ENCODE measurements at places on chromosomes 2 and 18.

GRCh38 chr2:237858294-237859081, 935 bp upstream of the RAMP1 start:
- DNase-seq: peak; percentile 11

GRCh38 chr2:71071681-71072398, 3.4 kb downstream of the NAGK start:
- no peak for DNase-seq

DNA sequence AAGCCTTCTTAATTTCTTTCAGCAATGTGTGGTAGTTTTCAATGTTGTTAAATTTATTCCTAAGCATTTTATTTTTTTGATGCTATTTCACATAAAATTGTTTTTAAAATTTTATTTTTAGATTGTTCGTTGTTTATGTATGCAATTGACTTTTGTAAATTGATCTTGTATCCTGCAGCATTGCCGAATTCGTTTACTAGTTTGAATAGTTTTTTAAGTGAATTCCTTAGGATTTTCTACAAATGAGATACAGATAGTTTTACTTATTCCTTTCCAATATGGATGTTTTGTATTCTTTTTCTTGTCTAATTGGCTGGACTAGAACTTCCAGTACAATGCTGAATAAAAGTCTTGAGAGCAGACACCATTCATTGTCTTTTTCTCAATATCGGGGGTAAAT, 55.6 kb downstream of the QPCT start:
- DNase-seq: no peak

DNA sequence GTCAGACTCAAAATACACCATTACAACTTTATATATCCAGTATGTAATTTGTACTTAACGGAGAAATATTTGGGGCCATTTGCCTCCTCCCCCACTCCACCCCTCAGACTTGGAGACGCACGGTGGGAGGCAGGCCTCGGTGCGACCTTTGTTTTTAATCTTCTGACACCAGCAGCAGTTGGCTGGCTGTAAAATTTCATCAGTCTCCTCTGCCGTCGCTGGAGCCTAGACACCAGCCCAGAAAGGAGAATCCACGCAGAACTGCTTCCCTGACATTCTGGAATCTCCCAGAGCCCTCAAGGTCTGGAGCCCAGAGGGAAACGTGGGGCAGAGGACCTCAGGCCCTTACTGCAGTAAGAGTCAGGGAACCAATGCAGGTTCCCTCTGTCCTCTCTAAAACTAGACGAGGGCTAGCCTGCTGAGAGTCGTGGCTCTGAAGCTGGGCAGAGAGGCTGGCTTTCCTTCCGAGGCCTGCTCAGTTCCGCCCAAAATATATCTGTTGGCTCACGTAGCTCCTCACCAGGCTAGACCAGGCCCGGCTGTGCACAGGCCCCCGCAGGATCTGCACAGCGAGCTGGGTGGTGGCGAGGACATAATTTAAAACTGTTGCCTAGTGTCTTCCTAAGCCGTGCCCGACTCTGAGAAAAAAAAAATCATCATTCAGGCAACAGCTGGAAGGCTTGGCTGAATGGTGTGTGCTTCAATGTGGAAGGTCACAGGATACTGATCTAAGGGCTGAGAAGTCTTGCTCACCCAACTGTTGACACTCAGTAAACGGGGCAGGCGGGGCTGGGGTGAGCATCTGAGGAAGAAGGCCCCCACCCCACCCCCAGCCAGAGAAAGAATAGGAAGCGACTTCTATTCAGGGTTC, 40.4 kb downstream of the EN1 start:
- DNase-seq: no peak
